Astrocyte of the hippocampus (primary cell): ENCODE measurements at places on chromosomes 11 and 22.

DNA sequence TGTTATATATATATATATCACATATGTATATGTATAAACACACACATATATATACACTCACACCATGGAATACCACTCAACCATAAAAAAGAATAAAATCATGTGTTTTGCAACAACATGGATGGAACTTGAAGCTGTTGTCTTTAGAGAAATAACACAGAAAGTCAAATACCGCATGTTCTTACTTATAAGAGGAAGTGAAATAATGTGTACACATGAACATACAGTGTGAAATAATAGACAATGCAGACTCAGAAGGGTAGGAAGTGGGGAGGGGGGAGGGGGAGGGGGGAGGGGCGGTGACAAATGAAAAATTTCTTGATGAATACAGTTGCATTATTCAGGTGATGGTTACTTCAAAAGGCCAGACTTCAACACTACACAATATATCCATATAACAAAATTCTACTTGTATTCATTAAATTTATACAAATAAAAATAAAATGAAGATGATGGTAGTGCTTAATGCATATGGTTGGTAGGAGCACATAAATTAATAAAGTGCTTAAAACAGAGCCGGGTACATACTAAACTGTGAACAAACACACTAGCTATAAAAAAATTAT lies 5.8 kb upstream of the OR5B2 start:
- DNase-seq = no peak

DNA sequence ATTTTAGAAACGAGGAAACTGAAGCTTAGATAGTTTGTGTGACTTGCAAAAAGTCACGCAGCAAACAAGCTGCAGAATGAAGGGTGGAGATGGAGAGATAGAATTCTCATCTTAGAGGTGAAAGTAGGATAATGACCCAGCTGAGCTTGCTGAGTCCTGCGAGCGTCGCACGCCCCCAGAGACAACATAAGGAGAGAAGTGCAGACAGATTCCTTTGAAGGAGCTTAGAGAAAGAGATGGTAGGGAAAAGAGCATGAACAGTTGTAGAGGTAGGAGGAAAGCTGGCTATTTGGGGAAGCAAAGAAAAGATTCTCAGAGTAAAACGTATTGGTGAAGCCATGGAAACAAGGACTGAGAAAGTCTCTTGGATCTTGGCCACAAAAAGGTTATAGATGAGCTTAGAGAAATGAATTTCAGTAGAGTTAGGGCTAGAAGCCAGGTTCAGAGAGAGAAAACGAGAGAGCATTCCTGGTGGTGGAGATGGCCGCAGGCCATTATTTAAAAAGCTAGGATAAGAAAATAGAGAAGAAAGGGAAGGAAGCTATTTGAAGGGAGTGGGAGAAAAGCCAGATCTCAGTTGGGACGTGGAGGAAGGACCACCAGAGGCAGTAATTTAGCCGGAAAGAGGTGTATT lies 44.8 kb downstream of the FAM83F start:
- DNase-seq = no peak

DNA sequence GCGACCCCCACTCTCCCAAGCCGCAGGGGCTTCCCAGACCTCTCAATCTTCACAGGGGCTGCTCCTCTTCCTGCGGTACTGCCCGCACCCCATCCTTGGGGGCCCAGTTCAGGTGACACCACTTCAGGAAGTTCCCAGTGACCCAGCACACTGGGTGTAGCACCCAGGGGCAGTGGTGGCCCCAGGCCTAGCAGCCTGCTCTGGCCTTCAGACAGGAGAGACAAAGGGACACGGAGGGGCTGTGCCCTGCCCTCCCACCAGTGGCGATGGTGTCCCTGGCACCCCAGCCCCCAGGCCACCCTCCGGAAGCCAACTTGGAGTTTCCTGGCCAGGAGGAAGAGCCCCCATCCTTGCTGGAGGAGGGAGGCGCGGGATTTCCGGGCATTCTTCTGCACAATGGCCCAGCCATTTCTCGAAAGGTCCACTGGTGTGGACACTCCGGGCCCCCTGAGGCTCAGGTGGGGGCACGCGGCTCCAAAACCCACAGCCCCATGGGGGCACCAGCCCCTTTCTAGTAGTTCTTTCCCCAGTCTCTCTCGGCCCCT lies 978 bp upstream of the CLDN5 start:
- no peak for DNase-seq

DNA sequence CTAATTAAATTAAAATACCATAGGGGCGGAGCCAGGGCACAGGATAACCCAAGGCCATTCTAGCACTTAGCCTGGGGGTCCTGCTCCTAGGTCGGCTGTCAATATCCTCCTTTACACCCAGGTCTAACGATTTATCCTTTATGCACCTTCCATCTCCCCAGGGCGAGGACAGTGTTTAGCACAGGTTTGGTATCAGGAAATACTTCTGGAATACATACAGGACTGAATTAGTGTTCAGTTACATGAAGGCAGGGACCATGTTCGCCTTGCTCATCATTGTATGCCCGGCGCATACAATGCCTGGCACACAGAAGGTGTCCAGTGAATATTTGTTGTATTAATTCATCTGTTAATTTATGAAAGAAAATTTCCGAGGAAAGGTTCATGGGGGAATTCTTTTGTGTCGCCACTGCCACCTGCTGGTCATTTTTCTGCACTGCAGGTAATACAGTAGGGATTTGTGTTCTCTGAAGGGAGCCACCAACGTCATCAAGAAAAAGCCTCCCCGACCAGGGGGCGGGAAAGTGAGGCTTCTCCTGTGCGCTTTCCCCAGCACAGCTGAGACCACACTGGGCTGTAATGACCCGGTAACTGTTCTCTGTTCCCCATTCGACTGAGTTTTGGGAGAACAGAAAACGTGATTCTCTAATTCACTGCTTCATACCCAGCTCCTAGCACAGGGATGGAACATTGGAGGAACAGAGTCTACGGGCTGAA lies 68.7 kb upstream of the ASPHD2 start:
- peak; percentile 87 for DNase-seq

DNA sequence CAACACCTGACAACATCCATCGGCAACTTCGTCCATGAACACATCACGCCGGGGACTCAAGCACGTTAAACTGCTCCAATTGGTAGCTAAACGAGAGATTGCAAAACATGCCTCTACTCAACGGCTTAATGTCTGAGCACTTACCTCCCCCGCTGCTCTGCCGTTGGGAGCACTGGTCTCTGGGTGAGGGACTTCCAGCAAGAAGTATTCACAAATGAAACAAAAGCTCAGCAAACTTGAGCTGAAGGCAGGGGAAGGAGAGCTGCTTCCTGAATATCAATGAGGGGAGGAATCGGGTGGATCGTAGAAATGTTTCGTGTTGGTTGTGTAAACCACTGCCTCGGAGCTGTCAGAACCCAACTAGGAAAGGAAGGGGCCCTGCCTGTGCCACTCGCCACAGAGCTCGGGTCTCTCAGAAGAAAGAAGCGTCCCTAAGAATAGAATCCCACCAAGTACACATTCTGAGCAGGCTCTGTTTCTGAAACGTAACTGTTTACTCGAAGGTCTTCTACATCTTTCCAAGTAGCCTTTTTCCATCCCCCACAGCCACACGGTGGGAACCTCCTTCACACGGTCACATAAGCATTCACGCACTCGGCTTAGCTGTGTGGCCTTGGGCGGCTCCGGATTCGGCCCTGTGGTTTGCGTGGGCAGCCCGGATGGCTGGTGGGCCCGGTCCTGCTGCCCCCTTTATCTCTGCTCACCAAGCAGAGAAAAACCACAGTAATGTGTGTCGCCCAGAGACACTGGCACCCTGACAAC lies at the start of gene MLC1:
MLC1 (minus strand) TSS at position 216 of the 762 bp plus-strand sequence. CDS start 524 bp downstream, outside the sequence.
- DNase-seq = peak; percentile 89

- no peak for DNase-seq
Measured at GRCh38 chr11:96293598-96294021, 49.4 kb downstream of the MAML2 start.

DNA sequence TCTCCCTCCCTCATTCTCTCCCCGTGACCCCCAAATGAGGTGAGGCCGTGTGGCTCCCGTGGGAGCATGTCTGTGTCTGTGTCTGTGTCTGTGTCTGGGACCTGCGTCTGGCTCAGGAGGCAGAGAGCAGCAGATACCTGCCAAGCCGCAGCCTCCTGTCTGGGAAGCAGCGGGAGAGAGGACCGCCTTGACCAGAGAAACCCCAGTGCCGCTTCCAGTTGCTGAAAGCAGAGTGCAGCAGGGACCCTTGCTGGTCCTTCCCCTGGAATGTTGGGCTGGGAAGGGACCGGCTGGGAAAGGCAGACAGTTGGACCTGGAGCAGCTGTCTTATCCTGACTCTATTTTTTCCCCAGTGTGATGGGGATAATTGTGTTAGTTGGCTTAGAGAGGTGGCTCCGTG lies 525 bp downstream of the CSDC2 start:
- DNase-seq = peak; percentile 71

- no peak for DNase-seq
Measured at GRCh38 chr22:44362249-44363012, 49.7 kb upstream of the SHISAL1 start.

DNA sequence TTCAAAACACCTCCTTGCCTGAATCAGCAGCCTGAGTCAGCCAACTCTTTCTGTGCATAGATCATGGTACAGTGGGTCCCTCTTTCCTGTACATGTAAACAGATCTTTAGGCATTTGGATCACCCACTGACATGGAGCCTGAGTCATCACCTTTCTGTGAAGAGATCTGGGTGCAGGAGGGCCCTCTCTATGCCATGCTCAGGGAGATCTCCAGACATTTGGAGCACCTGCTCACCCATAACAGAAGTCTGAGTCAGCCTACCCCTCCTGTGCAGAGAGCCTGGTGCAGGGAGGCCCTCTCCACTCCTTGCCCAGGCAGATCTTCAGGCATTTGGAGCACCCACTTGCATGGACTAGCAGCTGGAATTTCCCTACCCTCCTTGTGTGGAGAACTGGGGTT lies 56.2 kb upstream of the GLYAT start:
- DNase-seq = peak; percentile 2
